ENCODE measurements at places on chromosomes 5 and 9.
A peak's percentile ranks its signal among the peaks of the same experiment; 100 is the strongest.

- DNase-seq, result no peak
Measured at GRCh38 chr9:93818827-93819472, 136.2 kb downstream of the BARX1 start.

GRCh38 chr5:156896546-156896945, 46.5 kb downstream of the PPP1R2B start:
- DNase-seq, result no peak

- no peak for DNase-seq
Measured at GRCh38 chr9:115291841-115292240, 173.9 kb upstream of the TNC start.

GRCh38 chr9:31573561-31573960, 810.9 kb upstream of the ACO1 start:
- no peak for DNase-seq

DNA sequence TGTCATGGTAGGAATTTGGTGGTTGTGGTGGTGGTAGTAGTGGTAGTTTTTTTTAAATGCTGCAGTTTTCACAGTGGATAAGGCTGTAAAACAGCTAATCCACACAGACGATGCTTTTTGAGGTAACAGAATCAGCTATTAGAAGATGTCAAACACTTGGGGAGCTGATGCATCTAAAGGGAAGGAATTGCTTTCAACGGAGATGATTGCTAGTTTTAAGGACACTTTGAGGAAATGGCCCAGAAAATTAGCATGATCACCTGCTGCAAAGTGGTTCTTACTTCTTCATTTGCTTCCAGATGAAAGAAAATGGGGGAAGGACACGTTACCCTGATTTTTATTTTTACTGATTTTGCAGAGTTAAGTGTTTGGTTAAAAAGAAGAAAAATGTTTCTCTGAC, 178.2 kb upstream of the ATP10B start:
- no peak for DNase-seq

GRCh38 chr9:124794902-124795491, 18.1 kb downstream of the OLFML2A start:
- no peak for DNase-seq

DNA sequence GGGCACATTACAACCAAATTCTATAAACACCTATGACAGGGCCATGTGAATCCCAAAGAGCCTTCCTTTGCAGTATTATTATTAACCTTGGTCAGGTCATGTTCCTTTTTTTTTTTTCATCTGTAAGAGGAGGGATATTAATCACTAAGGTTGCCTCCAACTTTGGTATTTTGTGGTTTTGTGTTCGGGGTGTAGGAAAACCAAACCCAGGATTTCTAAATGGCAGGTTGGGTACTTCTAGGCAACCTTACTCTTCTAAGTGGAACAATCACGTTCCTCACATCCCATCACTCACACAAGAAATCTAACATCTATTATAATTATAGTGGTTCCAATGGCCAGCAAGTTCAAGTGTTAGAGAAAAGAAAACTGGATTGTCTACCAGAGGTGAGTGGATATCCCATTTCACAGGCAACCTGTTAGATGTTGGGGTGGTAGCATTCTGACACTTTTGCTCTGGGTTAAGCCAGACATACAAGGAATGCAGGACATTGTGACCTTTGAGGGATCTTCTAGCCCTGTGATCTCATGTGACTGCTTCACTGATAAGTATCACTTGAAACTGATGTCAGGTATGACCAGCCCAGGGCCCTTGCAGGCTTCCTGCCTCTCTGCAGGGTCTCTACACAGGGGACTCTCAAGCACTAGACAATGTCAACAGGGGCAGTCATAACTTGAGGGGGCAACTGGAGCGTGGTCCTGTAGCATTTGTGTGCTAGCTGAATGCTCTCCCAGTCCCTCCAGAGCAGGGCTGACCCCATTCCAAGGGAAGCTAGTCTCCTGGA, 126.2 kb upstream of the VLDLR start:
- no peak for DNase-seq

DNA sequence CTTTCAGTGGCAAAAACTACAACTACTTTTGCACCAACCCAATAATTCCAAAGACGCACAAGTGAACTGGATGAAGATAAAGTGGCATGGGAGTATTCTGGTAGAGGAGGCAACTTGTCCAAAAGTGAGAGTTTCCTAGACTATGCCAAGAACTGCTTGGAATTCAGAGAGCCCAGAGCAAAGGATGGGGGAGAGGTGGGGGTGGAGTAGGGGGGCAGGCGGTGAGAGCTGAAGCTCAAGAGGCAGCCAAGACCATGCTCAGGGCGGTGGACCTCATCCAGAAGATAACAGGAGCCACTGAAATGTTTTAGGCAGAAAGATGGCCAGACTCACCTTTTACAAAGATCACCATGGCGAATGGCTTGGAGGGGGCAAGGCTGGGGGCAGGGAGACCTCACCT, 242.5 kb downstream of the SEC61B start:
- no peak for DNase-seq

DNA sequence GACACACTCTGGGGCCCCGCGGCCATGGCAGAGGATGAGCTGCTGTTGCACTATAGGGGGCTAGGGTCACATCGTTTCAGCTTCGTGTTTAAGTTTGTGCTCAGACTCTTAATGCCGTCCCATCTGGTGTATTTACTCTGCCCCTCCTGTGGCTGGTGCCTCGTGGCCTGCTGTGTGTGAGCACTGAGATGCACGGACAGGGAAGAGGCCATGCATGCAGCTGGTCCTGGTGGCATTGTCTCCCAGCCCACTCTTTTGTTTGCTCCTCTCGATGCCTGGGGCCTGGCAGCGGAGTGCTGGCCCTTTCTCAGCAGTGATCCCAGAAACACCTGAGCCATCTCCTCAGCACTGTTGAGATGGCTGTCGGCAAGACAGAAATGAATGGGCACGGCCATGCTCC, 30.0 kb upstream of the PHF2 start:
- no peak for DNase-seq

GRCh38 chr5:135046661-135047346, 12.8 kb upstream of the PITX1 start:
- no peak for DNase-seq

DNA sequence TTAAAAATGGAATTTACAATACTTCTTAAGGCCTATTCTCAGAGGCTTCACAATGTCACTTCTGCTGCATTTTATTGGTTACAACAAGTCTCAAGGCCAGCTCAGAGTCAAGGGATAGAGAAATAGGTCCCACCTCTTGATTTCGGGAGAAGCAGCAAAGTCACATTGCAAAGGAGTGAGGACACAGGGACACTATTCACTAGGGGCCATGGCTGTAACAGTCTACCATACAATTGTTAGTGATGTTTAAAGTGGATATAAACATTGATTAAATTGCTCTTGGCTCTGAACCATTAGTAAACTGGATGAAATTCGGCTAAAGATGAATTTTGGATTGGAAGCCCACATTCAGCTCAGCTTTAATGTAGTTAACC, 21.7 kb upstream of the CMBL start:
- DNase-seq, result no peak

DNA sequence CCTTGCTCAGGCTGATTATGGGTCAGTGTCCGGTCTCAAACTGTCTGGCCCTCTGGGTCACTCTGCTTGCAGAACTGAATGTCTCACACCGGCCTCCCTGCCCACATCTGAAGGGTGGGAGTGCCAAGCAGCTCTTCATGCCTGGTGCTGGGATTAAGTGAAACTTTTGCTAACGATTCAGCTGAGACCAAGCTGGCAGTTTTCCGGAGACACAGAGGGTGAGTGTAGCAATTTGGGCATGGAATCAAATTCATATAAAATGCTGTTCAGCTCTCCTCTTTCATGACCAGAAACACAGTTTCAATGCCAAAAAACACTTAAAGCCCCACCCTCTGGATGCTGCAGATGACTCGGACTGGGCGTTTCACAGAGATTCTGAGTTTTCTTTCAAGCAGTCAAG, 207.5 kb downstream of the NXNL2 start:
- no peak for DNase-seq

DNA sequence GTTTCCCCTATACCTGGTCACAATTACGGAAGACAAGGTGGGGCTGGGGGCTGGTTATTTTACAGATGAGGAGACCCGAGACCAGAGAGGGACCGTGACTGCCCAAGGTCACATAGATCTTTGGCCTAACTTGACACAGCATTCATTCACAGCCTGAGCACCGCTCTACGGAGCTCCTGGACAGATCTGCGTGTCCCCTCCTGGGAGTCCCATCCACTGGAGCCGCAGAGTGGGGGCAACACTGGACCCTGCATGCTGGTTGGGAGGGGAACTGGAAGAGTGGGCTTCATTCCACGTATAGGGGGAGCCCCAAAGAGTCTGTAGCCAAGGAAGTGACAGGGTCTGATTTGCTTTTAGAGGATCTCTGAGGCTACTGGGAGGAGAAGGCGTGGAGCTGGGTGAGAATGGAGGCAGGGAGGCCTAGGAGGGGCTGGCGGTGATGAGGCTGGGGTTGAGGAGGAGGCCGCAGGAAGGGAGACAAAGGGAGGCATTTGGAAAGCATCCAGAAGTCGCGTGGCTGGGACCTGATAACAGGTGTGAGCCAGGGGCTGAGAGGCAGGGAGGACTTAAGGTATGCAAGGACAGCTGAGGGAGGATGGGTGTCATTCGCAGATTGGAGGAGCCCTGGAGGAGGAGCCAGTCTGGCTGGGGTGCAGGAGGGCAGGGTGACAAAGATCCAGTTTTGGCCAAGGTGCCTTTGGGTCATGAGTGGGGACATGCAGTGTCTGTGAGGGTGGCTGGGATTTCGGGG, 64.3 kb upstream of the IER5L start:
- DNase-seq, result peak; percentile 29

GRCh38 chr9:34553511-34554021, 30.8 kb upstream of the ENHO start:
- no peak for DNase-seq

GRCh38 chr5:146945617-146946084, 67.1 kb upstream of the PPP2R2B start:
- DNase-seq, result no peak

DNA sequence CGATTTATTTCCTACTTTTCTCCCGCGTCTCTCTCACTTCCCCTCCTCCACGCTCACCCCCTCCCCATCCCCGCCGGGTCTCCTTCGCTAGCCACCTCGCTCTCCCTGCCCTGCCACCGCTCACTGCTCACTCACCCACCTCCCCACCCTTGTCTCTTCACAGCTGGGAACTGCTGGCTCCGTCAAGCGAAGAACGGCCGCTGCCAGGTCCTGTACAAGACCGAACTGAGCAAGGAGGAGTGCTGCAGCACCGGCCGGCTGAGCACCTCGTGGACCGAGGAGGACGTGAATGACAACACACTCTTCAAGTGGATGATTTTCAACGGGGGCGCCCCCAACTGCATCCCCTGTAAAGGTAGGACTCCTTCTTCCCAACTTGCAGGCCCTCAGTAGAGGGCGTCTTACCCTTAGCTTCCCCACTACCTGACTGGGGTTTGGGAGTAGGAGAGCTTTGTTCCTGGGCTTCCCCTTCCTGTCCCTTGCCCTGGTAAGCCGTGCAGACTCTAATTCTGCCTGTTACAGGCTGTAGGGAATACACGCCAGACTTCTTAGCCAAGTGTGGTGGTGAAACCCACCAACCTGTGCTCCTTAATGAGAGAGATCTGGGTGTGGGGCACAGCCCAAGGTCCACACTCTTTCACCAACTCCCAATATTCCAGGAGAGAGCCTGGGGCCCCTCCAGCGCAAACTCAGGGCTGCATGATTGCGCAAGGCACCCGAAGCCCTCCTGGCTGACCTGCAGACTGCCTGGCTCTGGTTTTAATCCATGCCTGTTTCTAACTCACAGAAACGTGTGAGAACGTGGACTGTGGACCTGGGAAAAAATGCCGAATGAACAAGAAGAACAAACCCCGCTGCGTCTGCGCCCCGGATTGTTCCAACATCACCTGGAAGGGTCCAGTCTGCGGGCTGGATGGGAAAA, 2.5 kb downstream of the FST start:
- peak; percentile 32 for DNase-seq

GRCh38 chr9:89440951-89441654, 56.8 kb downstream of the SEMA4D start:
- DNase-seq, result no peak

DNA sequence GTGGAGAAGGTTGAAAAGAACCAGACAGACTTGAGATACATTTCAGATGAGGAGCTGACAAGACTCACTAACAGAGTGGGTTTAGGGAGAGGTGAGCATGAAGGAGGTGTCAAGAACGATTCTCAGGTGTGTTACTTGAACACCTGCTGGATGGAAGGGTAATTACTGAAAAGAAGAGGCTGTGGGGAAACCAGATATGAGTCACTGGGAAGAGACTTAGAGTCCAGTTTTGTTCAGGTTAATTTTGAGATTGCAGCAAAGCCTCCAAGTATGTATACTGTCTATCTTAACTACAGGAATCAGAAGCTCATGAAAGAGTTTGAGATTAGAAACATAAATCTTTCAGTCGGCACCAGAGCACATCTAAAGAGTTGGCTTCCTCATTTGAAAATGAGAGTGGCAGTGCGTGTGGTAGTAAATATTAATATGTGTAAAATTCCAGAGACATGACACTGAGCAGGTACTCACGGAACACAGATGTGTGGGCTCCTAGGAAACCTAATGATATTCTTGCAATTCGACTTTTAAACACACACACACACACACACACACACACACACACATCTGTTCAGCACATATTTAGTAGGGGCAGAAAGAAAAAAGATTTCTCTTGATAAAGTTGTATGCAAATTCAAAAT, 197.1 kb downstream of the CDH18 start:
- no peak for DNase-seq

DNA sequence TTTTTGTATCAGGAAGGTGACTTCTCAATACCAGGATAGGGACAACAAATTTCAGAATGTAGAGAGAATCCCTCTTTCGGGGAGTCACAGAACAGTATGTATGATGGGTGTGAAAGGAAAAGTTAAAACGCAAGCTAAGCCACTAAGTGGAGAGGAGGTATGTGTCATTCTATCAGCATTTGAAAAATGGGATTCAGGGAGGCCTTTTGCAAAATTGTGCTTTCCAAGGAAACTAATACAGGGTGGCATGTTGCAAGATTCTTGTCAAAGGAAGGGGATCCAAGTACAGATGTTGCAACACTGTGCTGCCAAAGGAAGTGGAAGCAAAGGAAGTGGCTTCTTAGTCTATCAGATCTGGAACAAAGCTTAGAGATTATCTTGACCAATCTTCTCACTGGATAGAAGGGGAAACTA, 12.6 kb upstream of the TNIP1 start:
- DNase-seq, result no peak

DNA sequence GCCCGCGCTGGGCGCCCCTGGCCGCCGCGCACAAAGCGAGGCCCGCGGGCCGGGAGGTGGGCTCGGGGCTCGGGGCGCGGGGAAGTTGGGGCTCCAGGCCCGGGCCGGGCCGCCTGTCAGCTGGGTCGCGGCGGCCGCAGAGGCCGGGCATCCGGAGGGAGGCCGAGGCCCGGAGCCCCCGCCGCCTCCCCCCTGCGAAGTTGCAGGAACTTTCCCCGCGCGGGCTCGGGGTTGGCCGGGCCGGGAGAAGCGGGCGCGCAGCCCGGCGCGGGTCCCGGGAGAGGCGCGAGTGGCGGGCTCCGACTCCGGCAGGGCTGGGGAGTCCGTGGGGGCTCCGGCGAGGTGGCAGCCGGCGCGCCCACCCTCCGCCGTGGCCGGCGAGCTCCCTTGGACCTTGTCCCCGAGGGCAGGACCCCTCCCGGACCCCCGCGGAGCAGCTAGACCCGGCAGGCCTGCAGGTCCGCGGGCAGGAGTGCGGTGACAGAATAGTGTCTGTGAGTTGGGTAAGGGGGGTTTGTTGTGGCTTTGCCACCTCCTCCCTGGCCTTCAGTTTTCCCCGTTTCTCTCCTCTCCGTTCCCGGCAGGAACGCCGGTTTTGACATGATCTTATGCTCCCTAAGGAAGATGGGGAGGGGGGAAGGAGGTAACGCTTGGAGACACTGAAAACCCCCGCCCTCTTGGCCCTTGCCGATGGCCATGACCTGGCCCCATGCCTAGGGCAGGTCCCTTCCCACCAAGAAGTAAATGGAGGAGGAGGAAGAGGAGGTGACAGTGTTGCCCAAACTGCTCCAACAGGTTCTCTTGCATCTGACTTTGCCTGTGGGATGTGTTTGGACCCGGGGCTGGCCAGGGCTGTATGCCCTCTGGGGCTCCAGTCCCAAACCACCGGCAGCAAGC, 942 bp downstream of the PHF2 start:
- peak; percentile 41 for DNase-seq
